Hepatocyte (in vitro differentiated cells): ENCODE measurements at places on chromosomes 1 and 21. TPM values are rescaled to one million over a fixed set of nuclear protein-coding genes. Genes with fewer than 3 reads are reported as not detected.

The KRTAP21-2 gene
- not detected in 2 replicates for total RNA-seq

The CFHR3 gene
- total RNA-seq: 1.7 and 1.8 TPM in 2 replicates

The S100A8 gene
- total RNA-seq: 0.70 TPM in 1 of 2 replicates, not detected in the other

The PTPN7 gene
- total RNA-seq: not detected in 2 replicates

The ADAM30 gene
- not detected in 2 replicates for total RNA-seq

The KRTAP11-1 gene
- not detected in 2 replicates for total RNA-seq

The ZNF593OS gene
- 0.10 TPM in 1 of 2 replicates, not detected in the other for total RNA-seq
